Central memory CD8-positive, alpha-beta T cell (primary cell): ENCODE measurements at places on chromosomes 13 and 19.

- H3K4me1 ChIP-seq: no peaks in the 10 kb centered on the region
- DNase-seq: no peak
- H3K27me3 ChIP-seq: no peaks in the 10 kb centered on the region
- H3K36me3 ChIP-seq: no peaks in the 10 kb centered on the region
These were observed 2265.1 kb upstream of the PCDH20 start for GRCh38 chr13:63680704-63681103.

DNA sequence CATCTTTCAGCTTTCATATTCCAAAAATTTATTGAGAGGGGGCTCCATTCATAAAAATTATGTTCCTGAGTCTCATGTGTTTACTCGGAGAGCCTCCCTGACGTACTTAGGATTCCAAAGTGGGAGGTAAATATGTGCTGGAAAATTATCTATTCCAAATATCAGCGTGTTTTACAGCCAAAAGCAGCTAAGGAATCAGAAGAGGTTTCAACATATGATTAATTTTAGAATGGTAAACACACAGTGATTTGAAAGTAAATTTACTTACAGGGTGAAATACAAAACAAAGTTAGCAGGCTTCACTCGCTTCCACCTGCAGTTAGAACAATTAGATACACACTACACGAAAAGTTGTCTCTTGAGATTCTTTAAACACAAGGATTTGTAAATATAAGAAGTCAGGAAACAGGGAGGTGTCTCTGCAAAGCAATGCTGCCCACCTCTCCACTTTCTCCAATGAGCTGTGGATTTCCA lies 313.8 kb upstream of the NBEA start:
- H3K4me1 ChIP-seq: no peaks in the 10 kb centered on the region
- no peak overlapping the region for H3K4me3 ChIP-seq

DNA sequence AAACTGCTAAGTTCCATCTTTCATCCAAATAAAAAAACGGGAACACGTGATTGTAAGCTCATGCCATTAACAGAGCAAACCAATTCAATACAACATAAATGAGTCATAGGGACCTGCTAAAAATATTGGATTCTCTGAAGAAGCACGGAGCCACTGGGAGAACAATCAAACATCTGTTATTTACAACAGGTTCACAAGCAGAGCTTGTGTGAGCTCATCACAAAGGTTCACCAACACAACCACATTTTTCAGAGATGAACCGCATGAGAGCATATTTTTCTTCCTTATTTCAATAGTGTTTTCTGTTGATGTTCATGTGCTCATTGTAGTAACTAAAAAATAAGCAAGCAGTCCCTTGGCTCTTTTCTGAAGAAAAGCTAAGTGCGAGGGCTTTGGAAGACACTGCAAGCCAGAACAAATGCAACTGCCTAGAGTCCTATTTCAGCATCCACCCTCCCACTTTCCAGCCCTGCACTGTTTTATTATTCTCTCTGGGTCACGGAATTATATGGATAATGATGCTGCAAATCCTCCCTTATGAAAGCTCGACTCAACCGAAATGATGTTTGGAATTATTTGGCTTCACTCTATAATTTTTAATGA lies 545.8 kb downstream of the LIG4 start:
- no peaks in the 10 kb centered on the region for H3K27me3 ChIP-seq
- no peak overlapping the region for H3K4me3 ChIP-seq
- H3K4me1 ChIP-seq: no peaks in the 10 kb centered on the region

GRCh38 chr19:2717638-2718541 lies 3.3 kb downstream of the DIRAS1 start:
- no peaks in the 10 kb centered on the region for H3K36me3 ChIP-seq
- peaks cover 5% of the 10 kb centered on the region for H3K4me1 ChIP-seq
- H3K27me3 ChIP-seq: peaks cover 31% of the 10 kb centered on the region
- no peak overlapping the region for H3K4me3 ChIP-seq

DNA sequence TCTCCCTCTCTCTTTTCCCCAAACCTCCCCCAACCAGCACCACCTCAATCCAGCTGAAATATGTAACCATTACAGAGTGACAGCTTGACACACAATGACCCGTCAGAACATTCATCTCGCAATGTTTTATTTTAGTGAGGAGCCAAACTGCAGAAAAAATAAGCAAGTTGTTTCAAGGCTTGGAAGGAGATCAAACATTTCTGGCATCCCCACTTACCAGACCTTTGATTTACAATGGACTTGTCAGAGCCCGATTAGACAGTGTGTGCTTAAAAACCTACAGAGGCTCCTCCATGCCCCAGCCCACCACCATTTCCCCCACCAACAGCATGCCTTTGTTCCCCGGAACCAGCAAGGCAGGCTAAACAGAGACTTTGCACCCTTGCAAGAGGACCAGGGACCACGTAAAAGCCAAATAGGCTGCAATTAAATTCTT lies 382.8 kb upstream of the ZNF507 start:
- no peaks in the 10 kb centered on the region for H3K4me1 ChIP-seq
- no peaks in the 10 kb centered on the region for H3K36me3 ChIP-seq
- DNase-seq: no peak

GRCh38 chr19:38917921-38918491 lies 6.0 kb upstream of the CCER2 start:
- H3K27ac ChIP-seq: no peak overlapping the region
- no peaks in the 10 kb centered on the region for H3K36me3 ChIP-seq
- H3K4me1 ChIP-seq: no peaks in the 10 kb centered on the region
